Stimulated activated CD8-positive, alpha-beta memory T cell treated with anti-CD3 and anti-CD28 coated beads, Interleukin-2, amount 100 ng/mL, for 1 hour (primary cell): ENCODE measurements at places on chromosomes 16 and 17.

GRCh38 chr17:1197781-1198490, 18.2 kb upstream of the ABR start:
- peak; percentile 56 for DNase-seq

DNA sequence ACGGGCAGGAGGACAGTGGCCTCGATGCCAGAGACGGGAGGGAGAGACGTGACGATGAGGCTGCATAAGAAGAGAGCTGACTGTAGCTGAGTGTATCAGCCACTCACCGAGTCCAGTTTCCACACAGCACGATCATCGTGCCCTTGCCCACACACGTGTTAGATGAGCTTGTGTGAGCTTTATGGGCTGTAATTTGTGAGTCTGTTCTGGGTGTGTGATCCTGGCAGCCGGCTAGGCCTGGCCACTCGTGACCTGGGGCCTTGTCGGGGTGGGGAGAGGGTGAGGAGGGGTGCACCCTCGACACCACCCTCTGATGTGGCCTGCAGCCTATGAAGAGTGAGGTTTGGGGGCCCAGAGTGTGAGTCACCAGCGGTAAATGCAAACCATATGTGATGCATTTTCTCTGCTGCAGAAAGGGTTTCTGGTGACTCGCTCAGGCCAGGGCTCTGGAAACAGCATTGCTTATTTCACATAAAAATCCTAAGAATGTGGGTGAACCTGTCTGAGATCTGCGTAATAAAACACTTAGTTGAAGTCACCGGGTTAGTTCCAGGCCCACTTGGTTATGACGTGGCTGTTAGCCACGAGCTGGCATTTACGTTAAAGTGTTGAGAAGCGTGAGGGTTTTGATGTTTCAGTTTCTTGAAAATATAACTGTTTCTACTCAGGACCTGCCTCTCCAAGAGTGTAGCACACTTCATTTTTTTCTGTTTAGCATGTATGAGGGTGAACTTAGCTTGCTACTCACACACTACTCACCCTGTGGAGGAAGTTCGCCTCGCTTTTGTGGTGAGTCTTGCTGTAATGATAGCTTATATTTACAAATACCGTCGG, 4.2 kb downstream of the METRNL start:
- DNase-seq: peak; percentile 54

DNA sequence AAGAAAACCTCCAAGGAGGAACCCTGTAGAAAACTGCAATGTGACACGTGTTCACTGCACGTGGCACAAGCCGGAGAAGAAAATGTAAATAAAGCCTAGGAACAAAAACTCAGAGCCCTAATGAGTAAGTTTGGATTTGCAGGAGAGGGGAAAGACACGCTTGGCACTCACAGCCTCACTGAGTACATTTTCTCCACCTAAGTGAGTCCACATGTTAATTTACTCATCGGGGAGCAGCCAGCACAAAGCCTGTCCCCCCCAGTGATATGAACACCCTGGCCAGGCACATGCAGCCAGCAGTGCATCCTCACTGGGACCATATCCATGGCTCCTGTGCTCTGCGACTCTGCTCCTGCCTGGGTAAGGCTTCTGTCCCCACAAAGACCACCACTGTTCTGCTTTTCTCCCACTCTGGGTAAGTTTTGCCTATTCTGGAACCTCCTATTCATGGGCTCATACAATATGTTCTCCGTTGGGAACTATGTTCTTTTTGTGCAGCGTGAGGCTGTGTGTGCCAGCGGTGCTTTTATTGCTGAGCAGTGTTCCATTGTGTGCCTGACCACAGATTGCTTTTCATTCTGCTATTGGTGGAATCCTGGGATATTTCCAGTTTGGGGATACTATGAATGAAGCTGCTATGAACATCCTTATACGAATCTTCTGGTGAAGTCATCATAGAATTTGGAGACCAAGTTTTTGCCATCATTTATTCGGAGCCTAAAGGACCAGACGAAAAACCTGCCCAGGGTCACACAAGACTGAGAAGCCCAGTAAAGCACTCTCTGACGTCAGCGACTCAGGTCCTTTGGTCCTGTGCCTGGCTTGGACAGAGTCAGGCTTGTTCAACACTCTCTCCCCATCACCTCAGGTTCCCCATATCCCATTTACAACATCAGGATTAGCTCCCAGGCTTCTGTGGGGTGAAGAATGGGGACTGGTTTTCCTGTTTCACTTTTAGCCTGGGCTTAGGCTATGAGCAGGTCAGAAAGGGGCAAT, 53.3 kb downstream of the RNF112 start:
- no peak for DNase-seq

GRCh38 chr16:24074574-24074973, 181.6 kb upstream of the CACNG3 start:
- no peak for DNase-seq

DNA sequence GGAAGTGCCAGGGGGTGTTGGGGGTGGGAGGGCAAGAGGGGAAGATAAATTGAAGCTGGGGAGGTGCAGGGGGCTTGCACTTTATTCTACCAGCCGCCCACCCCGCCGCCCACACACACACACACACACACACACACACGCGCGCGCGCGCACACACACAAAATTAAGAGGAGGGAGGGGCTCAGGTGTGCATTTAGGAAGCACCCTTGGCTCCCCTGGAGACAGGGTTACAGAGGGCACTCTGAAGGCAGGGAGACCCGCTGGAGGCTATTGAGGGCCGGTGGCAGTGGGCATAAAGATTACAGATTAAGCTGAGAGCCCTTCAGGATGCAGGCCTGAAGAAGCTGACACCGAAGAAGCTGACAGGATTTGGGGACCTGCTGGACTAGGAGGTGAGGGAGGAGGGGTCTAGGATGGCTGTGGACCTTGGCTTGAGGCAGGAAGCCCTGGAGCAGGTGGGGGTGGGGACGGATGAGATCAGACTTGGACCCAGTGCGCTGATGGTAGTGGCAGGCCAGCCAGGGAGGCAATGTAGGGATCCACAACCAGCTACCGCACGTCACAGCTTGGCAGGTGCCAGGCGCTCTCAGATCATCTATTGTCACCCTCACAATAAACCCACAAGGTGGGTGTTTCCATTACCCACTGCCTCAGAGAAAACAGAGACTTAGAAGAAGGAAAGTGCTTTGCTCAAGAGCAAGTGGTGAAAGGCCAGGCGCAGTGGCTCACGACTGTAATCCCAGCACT, 772 bp upstream of the SAMD14 start:
- DNase-seq: no peak

- no peak for DNase-seq
Observed at GRCh38 chr16:55035956-55036355, 105.3 kb downstream of the IRX5 start.

DNA sequence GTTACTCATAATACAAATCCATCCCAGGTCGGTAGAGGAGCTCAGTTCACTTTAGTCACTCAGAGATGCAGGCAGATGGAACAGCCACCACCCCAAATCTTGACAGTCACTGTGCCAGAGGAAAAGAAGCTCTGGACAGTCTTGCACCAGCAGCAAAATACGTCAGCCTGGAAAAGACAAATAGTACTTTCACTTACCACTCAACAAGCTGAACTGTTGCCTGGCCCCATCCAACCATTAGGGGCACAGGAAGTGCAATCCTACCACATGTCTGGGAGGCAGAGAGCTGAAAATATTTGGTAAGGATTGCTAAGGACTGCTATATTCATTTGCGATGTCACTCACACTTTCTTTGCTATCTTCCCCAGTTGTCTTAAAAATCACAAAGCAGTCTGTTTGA, 239.1 kb upstream of the TOX3 start:
- no peak for DNase-seq

DNA sequence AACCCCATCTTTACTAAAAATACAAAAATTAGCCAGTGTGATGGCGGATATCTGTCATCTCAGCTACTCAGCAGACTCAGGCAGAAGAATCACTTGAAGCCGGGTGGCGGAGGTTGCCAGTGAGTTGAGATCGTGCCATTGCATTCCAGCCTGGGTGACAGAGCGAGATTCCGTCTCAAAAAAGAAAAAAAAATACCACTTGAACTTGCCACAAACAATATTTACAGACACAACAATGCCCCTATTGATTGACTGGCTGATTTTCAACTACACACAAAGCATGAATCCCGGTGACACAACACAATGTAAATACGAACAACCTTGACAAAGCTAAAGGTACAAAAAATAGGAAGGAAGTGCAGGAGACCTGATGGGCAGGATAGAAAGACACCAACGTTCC, 49.3 kb downstream of the NXN start:
- no peak for DNase-seq

DNA sequence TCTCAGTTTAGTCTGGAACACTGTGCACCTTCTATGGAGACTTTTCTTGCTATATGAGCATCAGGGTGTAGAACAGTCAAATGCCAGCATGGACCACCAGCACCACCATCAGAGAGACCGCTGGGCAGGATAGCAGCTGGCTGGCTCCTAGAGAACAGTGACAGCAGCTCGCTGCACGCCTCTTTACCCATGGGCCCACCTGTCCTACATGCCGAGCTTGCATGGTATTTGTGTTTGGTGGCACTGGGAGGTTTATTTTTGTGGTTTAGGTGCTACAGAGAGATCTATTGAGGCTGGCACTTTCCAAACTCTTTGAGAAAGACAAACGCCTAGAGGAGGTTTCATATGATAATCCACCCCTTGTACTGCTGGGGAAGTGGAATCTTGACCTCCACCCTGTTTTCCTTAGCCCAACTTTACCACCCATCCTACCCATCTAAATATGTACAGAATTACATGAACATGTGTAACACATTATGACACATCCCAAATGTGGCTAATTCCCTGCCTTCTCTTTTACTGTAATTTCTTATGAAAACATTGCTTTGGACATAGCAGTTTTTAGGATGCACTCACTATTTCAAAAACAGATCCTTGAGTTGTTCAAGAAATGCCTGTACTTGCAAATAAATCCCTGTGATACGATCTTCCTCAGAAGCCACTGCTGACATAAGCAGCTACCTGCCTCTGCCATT, 46.3 kb downstream of the COG7 start:
- no peak for DNase-seq

DNA sequence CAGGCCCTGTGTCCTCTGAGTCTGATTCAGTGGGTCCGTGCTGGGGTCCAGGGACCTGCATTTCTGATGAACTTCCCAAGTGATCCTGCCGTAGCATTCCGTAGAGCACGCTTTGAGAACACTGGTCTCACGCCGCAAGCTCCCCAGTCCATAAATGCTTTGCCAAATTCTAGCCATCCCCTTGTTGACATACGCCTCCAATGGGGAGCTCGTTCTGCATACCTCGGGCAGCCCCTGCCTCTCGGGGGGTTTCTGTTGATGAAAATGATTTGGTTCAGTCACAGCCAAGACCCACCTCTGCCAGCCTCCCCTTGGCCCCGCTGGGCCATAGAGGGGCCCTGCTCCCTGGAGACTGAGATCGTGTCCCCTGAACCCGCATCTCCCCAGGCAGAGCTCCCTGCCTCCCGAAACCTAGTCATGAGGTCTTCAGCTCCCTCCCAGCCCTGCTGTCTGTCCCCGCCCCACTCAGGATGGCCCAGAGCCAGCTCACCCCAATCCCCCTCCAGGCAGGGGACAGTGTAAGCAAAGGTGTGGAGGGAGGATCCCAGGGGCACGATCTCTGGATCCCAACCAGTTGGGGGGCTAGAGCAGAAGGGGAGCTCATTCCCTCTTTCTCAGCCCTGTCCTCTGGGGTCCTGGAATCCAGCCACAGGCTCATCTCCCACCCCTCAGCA, 16.2 kb upstream of the SPNS2 start:
- DNase-seq: no peak

- DNase-seq: peak; percentile 46
Observed at GRCh38 chr17:49217651-49218413, 7.3 kb downstream of the ABI3 start.

- DNase-seq: no peak
Observed at GRCh38 chr17:28841901-28842281, 699 bp downstream of the FAM222B start.

- DNase-seq: no peak
Observed at GRCh38 chr17:17254036-17254435, 17.1 kb upstream of the FLCN start.

DNA sequence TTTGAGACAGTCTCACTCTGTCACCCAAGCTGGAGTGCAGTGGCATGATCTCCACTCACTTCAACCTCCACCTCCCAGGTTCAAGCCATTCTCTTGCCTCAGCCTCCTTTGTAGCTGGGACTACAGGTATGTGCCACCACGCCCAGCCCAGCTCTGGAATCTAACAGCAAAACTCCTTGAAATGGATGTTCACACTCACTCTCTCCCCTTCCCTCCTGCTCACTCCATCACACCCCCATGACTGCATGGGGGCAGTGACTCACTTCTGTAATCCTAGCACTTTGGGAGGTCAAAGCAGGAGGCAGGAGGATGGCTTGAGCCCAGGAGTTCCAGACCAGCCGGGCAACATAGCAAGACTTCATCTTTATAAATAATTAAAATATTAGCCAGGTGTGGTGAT, 11.1 kb upstream of the TFAP4 start:
- no peak for DNase-seq

DNA sequence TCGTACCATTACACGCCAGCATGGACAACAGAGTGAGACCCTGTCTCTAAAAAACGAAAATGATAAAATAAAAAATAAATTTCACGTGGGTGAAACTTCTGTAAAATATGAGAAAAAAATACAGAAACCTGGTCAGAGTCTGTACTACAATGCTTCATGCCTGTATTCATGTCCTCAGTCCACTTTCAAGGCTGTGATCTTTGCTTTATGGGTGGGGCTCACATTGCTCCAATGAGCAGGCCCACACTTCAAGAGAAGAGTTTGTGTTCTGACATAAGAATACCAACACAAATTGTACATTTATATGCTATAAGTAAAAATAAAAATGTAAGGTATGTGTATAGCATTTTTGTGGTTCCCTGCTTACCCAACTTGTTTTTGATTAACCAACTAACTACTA, 32.2 kb upstream of the ABCA3 start:
- DNase-seq: no peak

GRCh38 chr17:37212179-37212578, 163.6 kb upstream of the C17orf78 start:
- DNase-seq: no peak

DNA sequence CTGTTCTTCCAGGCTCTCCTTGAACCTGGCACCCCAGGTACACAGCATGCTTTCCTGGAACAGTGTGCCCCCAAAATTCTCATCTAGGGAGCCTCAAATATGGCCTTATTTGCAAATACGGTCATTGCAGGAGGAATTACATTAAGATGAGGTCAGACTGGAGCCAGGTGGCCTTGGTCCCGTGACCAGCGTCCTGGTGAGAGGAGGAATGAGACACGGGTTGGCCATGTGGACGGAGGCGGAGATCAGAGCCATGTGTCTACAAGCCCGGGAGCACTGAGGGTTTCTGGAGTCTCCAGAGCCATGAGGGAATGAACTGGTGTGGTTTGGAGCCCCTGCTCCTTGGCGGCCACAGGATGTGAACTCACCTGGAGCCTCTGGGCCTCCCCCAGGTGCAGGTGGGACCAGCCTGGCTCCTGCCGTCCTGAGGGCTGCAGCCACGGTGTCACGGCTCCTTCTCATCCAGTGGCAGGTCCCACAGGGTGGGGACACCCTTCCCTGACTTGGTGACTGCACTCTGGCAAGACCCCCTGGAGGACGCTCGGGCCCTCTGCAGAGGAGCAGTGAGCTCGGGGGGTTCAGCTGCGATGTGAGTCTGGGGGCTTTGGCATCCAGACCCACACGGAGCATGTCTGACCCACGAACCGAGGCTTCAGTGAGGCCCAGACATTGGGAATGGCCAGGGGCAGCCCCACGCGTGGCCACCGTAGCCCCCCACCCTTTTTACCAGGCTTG, 21.8 kb upstream of the GNG13 start:
- no peak for DNase-seq

GRCh38 chr17:64151016-64151368, 21.0 kb upstream of the ERN1 start:
- no peak for DNase-seq
